Right lobe of liver (tissue), 6 donors: ENCODE measurements at places on chromosomes 12 and 14. TPM values are rescaled to one million over a fixed set of nuclear protein-coding genes. Genes with fewer than 3 reads are reported as not detected.

DNA sequence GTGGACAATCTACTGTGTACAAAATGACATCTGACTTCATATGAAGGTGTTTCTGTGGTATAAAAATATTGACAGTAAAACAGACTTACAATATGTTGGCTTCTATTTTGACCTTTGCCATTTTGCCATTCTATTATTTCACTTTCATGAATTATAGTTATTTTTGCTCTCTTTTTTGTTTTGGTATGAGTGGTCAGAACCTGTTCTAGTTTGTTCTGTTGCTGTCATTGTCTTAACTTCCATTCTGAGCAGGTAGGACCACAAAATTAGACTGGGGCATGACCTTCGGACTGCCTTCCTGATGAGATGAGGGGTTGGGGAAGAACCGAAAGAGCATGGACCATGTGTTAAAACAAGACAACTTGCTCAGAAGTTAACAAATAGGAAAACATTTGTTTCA, 36.5 kb upstream of the IFNG-AS1 start:
- no peak overlapping the region for H3K27ac ChIP-seq
- H3K4me3 ChIP-seq: no peak overlapping the region
- no peak for DNase-seq
- no peaks in the 10 kb centered on the region for H3K27me3 ChIP-seq
- H3K4me1 ChIP-seq: no peaks in the 10 kb centered on the region

- H3K4me1 ChIP-seq: no peaks in the 10 kb centered on the region
- H3K4me3 ChIP-seq: no peak overlapping the region
- no peaks in the 10 kb centered on the region for H3K36me3 ChIP-seq
- H3K27me3 ChIP-seq: peaks cover 10% of the 10 kb centered on the region
- DNase-seq: no peak
Measured at GRCh38 chr12:130220706-130221100, 58.4 kb downstream of the FZD10 start.

- no peak overlapping the region for H3K27ac ChIP-seq
- no peak for DNase-seq
Measured at GRCh38 chr14:57871459-57872080, 5.7 kb upstream of the SLC35F4 start.

DNA sequence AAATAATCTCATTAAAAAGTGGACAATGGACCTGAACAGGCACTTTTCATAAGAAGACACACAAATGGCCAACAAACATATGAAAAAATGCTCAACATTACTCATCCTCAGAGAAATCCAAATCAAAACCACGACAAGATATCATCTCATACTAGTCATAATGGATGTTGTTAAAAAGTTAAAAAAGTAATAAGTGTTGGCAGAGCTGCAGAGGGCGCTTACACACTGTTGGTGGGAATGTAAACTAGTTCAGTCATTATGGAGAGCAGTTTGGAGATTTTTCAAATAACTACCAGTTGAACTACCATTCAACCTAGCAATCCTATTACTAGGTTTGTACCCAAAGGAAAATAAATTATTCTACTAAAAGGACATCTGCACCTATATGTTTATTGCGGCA, 47.2 kb downstream of the FOXG1 start:
- DNase-seq: no peak
- H3K27me3 ChIP-seq: no peaks in the 10 kb centered on the region
- no peak overlapping the region for H3K4me3 ChIP-seq
- no peaks in the 10 kb centered on the region for H3K36me3 ChIP-seq

GRCh38 chr14:33257796-33258195, 319.1 kb downstream of the NPAS3 start:
- no peaks in the 10 kb centered on the region for H3K36me3 ChIP-seq
- no peak overlapping the region for H3K4me3 ChIP-seq
- H3K4me1 ChIP-seq: no peaks in the 10 kb centered on the region
- H3K27ac ChIP-seq: no peak overlapping the region
- no peak for DNase-seq

The SLC22A17 gene
- 2.7 TPM for total RNA-seq
